ENCODE measurements at places on chromosomes 13 and 19. TPM values are rescaled to one million over a fixed set of nuclear protein-coding genes. Genes with fewer than 3 reads are reported as not detected.

ADM5 gene
- 2.9 TPM for total RNA-seq

CBY2 gene
- not detected for total RNA-seq

PABPC3 gene
- total RNA-seq = 0.81 TPM

KLHL1 gene
- not detected for total RNA-seq

SCGB2B2 gene
- 0.38 TPM for total RNA-seq
